ENCODE measurements at places on chromosomes 12 and 14.

DNA sequence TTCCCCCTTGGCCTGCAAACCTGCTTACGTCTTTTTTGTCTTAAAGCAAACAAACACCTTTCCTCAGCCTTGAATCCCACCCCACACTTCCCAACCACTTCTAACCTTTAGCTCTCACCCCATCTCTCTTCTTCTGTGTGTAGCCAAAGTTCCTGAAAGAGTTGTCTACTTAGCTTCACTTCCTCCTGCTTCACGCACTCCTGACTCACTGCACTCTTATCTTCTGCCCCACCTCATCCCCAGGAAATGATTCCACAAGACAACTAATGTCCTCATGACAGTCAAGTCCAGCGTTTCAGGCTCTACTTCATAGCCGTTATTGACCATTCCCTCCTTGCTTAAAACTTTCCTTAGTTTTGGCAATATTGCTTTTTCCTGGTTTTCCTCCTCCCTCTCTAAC is 22.4 kb downstream of the EIF2B2 start:
- DNase-seq: no peak

DNA sequence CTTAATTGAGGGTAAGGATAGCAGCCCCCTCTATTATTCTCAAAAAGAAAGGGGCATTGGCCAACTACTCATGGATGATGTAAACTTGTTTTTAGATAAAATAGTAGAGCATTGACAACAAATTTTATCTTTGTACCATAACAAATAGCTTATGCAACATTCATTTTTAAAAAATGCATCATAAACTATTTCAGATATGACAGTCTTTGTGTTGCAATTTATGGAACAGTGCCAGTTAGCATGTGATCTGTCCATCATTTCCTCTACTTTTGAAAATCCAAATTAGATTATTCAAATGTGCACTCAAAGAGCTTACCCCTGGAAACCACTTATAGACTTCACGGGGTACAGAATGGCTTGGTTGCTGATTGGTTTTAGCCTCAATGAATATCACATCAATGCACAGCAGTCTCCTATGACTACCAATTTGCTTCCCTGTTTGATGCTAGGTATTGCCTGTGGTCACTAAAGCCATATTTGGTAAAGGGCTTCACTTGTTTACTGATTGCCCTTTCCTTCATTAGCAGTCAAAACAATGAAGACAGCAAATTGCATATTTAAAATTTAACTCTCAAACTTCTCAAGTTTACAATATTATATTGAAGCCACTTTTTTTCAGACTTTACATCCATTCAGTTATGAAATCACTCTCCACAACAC is 274.9 kb upstream of the MGAT4C start:
- DNase-seq: no peak

- DNase-seq: no peak
Observed at GRCh38 chr14:100532154-100532861, 54.9 kb downstream of the BEGAIN start.

- DNase-seq: no peak
Observed at GRCh38 chr14:53047307-53048069, 96.6 kb upstream of the FERMT2 start.

GRCh38 chr12:131211340-131211938 is 257.7 kb downstream of the ADGRD1 start:
- peak; percentile 24 for DNase-seq

GRCh38 chr14:59256331-59256730 is 67.9 kb downstream of the DAAM1 start:
- DNase-seq: no peak

- DNase-seq: no peak
Observed at GRCh38 chr12:116863275-116863767, 17.9 kb downstream of the HRK start.

DNA sequence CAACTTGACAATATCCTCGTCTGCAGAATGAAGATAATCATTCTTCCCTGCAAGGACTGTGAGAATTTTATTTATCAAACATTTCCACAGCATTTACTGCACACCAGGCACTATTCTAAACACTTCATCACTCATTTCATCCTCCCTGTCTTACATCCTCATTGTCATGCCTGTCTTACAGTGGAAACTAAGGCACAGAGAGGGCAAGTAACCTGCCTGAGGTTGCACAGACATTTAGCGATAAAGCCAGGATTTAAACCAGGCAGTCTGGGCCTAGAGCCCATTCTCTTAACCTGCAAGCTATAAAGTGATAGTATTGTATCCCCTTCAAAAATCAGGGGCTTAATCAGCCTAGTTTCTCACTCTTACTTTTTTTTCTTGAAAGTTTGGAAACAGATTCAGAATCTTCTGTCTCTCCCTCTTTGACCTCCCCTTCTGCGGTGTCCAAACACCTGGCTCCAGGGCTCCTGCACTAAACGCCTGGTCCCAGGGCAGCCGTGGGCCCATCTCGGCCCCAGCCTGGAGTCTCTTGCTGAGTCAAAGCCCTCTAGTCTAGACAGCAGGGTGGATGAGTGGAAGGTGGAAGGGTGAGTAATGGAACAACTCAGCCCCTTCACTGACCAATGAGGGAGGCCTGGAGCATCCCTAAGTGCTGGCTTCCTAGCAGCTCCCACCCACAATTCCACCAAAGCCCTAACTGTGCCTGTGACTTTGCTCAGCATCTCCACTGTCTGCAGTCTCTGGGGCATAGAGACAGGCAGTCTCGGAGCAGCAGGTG is 12.5 kb downstream of the ISM2 start:
- no peak for DNase-seq

- no peak for DNase-seq
Observed at GRCh38 chr14:50977863-50978528, 33.7 kb upstream of the PYGL start.

- no peak for DNase-seq
Observed at GRCh38 chr14:49240383-49240782, 345.8 kb downstream of the RPS29 start.

GRCh38 chr12:127998988-127999387 is 268.0 kb upstream of the TMEM132C start:
- no peak for DNase-seq

GRCh38 chr14:52553002-52553670 is 500 bp downstream of the GPR137C start:
- peak; percentile 58 for DNase-seq

GRCh38 chr12:96420277-96420835 is 20.1 kb upstream of the CDK17 start:
- DNase-seq: no peak

DNA sequence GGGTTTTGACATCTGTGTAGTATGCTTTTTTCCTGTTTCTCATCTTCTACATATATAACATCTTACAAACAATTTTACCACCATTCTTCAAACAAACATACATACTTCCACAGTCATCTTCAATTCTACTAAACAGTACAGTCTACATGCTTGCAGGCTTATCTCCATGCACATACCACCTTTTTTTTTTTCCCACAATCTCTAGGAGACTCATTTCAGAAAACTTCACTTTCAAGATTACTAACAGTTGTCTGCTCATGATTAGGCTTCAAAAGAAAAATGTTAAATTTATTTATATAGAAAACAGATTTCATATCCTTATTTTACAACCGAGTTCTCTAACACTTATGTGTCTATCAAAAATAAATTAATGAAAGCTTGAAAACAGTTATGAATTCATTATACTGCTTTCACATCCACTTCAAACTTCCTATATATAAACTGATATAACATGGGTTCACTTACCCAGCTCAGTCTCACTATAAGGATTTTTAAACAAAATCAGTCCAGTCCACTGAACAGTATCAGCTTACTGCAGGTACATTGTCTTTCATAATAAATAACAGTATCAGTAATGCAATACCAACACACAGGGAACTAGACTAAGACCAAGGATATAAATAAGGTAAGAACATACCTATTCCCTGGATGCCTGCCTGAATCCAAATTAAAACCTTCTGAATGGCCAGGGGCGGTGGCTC is 42.5 kb downstream of the LRP6 start:
- DNase-seq: no peak

DNA sequence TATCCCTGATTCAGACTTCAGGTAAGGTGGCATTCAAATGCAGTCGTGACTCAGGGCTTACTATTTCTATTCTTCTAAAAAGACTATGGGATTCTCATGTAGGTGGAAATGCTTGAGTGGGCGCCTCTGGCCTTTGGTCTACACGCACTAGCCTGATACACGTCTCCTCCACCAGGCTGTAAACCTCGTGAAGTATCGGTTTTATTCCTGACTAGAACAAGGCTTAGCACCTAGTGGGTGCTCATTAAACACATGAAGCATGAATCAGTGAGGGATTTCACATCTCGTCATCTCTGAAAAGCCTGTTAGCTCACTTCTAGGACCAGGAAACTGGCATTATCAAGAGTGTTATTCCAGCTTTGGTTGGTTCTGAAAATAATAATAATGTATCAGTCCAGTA is 17.7 kb upstream of the HNF1A start:
- DNase-seq: peak; percentile 30

DNA sequence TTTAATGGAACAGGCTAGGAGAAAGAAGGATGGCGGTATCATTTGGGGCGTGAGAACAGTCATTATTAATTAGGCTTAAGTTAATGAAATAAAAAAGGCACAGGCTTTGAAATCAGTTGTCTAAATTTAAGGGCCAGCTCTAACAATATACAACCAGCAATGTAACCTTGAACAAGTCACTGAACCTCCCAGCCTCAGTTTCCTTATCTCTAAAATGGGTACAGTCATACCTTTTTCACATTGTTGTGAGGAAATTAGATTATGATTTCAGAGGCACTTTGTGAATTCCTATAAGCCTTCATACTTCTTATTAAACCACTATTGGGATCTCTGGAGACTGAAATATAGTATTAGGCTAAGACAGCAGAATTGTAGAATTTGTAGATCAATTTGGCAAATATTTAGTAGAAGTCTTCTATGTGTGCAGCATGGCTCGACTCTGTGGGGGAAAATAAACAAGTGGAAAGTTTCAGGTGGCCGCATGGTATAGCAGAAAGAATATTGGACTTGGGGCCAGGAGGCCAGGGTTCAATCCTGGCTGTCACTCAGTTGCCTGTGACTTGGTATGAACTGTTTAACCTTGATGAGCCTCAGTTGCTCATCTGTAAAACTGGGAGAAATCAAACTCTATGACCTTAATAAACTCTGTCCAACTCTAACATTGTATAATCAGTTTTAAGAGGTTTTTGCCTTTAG is 117.7 kb downstream of the ETV6 start:
- DNase-seq: no peak

- DNase-seq: no peak
Observed at GRCh38 chr12:131352296-131352900, 358.5 kb upstream of the SFSWAP start.

GRCh38 chr12:15808250-15808649 is 19.1 kb upstream of the EPS8 start:
- no peak for DNase-seq

- DNase-seq: peak; percentile 30
Observed at GRCh38 chr14:22084393-22085281, 411.0 kb upstream of the OR4E1 start.
